ENCODE measurements at places on chromosomes 1 and 21.

DNA sequence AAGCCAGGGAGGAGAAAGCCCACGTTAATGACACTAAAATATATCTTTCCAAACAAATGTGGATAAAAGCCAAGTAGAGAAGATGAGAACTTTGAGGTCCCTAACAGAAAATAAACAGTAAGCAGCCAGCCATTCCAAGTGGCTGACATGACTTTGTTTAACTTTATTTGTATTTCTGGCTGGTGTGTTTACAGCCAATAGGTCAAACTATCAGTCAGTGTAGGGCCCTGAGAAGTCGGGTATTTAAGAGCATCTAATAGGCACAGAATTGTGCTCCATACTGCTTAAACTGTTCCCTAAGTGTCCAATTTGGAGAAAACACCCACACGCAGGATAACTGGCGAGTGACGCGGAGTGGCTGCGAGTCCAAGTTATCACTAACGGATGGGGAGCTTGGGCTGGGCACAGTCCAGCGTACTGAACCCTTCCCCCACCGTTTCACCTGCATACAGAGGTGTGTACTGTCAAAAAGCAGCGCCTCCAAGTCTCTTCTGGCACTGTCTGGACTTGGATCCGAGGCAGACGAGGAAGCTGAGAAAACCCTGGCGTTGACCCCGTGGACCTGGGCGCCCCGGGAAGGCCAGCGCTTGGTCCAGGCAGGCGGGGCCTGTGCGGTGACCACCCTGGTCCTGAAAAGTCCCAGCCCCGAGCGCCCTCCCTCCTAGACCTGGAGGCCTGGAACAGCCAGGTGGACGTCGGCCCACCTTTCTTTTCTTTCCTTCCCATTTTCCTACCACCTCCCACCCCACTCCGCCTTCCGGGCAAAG, 662 bp upstream of the LGALS8 start:
- no peak for DNase-seq

DNA sequence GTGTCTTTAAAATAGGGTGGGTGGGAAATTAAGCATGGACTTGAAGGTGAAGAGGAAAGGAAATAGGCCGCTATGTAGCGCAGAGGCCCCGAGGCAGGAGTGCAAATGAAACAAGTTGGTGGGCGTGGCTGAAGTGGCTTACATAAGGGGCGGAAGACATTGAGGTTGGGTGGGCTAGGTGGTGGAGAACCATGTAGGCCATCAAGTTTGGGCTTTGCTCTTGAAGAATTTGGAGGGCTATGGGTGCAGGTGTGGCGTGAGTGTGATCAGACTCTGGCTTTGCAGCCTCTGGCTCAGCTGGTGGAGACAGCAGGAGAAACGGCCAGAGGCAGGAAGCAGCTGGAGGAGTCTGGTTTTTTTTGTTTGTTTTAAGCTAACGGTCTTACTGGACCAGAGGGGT, 6.7 kb downstream of the SLFNL1 start:
- DNase-seq = no peak

- DNase-seq = no peak
Measured at GRCh38 chr21:15742052-15742670, 12.4 kb downstream of the USP25 start.

GRCh38 chr1:8373581-8374241, 55.8 kb downstream of the SLC45A1 start:
- DNase-seq = no peak

GRCh38 chr21:35529171-35529863, 480.2 kb upstream of the RUNX1 start:
- no peak for DNase-seq

DNA sequence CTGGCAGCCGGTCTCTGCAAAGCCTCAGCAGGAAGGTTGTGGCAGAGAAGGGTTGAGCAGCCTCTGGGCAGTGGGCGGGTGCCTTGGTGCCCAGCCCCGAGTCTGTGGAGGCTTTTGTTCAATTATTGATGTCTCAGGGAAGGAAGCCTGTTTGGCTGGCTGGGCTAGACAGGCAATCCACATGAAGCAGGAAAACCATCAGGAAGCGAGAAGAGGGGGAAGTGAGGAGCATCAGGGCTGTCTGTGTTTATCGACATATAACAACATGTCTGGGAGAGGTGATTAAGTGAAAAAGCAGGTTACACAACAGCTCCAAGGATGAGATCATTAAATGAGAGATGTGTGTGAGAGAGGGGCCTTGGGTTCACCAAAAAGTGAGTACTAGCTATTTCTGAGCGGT, 105.4 kb downstream of the UBE2U start:
- DNase-seq = no peak

- DNase-seq = no peak
Measured at GRCh38 chr21:38139380-38140168, 117.2 kb upstream of the KCNJ15 start.

GRCh38 chr21:39675590-39675989, 62.9 kb downstream of the B3GALT5 start:
- DNase-seq = no peak

- DNase-seq = no peak
Measured at GRCh38 chr1:50080904-50081586, 27.7 kb upstream of the ELAVL4 start.

GRCh38 chr1:8941906-8942305, 3.8 kb upstream of the CA6 start:
- no peak for DNase-seq

GRCh38 chr1:12608311-12608957, 9.6 kb downstream of the DHRS3 start:
- DNase-seq = no peak

DNA sequence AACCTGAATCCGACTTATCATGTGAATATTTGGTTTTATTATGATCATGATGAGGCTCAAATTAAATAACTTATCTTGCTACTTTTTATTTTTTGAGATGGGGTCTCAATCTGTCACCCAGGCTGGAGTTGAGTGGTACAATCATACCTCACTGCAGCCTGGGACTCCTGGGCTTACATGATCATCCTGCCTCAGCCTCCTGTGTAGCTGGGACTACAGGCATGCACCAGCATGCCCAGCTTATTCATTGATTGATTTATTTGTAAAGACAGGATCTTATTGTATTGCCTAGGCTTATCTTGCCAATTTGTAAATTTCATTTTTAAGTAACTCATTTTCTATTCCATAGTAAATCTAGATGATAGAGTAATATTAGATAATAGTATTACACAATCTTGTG, 84.3 kb downstream of the COL11A1 start:
- no peak for DNase-seq

DNA sequence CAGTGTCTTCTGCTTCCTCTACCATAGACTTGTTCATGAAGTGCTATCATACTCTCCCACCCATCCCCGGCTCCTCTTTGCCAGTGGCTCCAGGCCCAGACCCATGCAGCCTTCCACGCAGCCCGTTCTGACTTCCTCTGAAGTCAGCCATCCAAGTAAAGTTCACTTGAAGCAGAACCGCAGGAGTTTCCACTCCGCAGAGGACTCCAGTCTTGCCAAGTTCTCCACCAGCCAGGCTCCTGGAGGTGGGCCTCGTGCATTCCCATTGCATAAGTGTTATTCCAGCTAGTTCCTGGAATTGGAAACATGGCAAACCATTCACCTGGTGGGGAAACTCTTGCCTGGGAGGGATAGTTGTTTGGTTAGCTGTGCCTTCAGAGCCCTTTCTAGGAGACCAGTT, 185.1 kb downstream of the PLPP3 start:
- no peak for DNase-seq

DNA sequence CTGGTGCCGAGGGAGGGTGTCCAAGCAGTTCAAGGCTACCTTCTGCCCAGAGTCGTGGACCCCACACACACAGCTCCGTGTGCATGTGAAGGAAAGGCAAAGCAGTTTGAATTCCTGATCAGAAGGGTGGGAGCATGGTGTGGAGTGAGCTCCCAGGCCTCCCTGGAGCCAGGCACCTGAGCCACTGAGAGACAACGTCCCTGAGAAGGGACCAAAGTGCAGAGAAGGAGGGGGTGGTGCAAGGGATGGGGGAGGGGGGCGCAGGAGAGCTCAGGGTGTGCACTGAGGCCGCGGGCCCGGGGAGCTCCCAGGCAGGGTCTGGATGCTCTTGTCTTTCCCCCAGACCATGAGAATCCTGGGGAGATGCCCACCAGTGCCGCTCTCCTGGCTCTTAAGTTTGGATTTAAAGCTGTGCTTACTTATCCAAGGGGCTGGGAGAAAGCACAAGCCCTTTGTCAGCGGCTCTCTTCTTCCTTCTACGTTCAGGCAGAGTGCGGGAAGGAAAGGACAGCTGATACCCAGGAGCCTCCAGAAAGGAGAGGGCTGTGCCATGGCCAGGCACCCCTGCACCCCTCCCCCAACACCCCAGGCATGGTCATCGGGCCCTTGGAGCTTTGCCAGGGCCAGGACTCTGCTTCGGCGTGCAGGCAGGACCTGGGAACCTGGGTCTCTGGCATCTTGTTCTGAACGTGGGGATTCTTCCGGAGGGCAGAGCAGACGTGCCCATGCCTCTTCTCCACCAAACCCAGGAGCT, 24.1 kb downstream of the ACTA1 start:
- DNase-seq = no peak

- no peak for DNase-seq
Measured at GRCh38 chr1:29121516-29121935, 2.2 kb downstream of the TMEM200B start.

GRCh38 chr1:53654216-53655210, 84.5 kb downstream of the GLIS1 start:
- no peak for DNase-seq

GRCh38 chr1:213698092-213698702, 289.6 kb upstream of the PROX1 start:
- no peak for DNase-seq

DNA sequence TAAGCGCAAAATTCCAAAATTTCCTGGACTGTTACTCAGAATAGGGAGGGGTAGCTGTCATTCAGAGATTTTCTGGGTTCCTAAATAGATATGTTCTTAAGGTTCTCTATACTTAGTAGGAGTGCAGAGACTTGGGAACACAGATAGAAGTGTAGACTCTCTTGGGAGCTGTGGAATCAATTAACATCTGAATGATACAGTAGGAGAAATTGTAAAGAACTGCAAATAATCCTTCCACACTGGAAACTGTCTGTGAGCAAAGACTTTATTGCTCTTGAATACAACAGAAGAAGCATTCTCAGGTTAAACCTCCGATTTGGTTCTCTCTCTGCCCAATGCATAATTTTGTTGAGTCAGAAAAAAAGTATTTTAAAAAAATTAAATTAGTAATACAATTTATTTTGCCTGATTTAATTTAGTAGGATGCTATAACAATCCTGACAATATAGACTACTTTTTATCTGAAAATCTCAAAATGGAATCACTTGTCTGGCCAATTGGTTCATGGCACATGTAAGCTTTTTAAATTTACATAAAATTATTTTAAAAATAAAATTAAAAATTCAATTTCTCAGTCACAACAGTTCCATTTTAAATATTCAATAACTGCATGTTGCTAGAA, 1754.3 kb downstream of the PLA2G4A start:
- DNase-seq = no peak

GRCh38 chr1:216566641-216567205, 143.5 kb upstream of the USH2A start:
- DNase-seq = no peak

GRCh38 chr1:230112131-230112701, 45.2 kb downstream of the GALNT2 start:
- no peak for DNase-seq

DNA sequence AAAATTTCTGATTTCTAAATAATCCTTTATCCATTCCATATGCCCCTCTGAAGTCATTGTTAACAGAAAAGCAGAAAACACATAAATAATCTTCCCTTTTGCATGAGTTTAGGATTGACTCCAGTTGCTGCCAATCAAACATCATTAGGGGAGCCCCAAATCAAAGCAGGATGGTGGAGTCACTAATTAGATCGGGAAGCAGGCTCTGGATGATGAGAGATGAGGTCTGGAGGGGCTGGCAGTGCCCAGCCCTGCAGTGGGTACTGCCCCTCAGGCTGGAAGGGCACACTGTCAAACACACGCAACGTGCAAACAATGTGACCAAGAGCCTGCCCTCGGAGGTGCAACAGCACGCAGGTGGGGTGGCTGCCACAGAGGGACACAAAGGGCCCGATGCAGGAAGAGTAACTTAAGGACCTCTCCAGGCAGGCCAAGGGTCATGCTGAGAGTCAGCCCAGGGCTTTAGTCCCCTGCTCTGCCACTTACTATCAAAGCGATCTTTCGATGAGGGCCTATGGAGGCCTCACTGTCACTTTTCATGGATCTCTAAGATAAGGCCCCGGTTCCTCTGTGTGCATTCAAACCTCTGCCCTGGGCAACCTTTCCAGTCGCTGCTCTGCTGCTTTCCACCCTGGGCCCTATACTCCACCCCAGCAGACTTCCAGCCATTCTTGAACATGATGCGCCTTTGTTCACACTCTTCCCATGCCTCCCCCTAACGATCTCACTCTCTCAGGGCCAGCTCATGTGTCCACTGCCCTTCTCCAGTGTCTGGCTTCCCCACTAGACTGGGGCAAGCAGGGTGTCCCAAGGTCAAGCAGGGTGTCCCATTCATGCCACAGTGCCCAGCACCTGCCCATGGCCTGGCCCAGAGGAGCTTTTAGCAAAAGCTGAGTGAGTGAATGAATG, 98.9 kb downstream of the DMRTB1 start:
- no peak for DNase-seq

GRCh38 chr1:7322283-7322785, 448.8 kb upstream of the VAMP3 start:
- DNase-seq = no peak

DNA sequence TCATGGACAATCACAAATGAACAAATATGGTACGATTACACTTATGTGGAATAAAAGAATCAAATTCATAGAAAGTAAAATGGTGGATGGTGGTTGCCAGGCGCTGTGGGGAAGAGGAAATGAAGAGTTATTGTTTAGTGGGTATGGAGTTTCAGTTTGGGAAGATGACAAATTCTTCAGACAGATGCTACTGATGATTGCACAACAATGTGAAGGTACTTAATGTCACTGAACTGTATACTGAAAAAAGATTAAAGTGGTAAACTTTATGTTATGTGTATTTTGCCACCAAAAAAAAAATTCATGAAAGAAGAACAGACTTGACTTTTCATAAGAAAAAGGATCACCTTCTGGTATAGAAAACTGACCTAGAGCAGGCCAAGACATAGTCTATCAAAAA, 745.6 kb upstream of the CXADR start:
- no peak for DNase-seq

DNA sequence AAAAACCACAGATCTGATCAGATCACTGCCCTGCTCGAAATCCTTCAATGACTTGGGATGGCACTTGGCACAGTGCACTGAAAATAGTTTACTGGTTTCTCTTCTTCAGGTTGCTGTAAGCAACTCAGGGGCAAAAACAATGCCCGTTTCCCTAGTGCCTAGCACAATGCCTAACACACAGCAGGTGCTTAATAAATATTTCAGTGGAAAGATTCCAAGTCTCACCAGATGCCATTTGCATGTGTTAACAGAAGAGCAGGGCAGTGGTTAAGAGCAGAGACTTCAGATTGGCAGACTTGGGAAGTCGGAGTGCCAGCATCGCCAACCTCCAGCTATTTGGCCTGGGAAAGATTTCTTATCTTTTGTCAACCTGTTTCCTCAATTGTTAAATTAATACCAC, 10.9 kb upstream of the METTL25B start:
- DNase-seq = no peak

GRCh38 chr1:173333581-173333980, 126.5 kb upstream of the TNFSF4 start:
- DNase-seq = no peak

GRCh38 chr1:162635418-162635817, 3.2 kb downstream of the DDR2 start:
- no peak for DNase-seq

GRCh38 chr1:219049501-219049900, 124.2 kb upstream of the LYPLAL1 start:
- DNase-seq = no peak

GRCh38 chr1:97210307-97210706, 488.7 kb downstream of the PTBP2 start:
- no peak for DNase-seq
